ENCODE measurements at places on chromosomes 5 and 9.

DNA sequence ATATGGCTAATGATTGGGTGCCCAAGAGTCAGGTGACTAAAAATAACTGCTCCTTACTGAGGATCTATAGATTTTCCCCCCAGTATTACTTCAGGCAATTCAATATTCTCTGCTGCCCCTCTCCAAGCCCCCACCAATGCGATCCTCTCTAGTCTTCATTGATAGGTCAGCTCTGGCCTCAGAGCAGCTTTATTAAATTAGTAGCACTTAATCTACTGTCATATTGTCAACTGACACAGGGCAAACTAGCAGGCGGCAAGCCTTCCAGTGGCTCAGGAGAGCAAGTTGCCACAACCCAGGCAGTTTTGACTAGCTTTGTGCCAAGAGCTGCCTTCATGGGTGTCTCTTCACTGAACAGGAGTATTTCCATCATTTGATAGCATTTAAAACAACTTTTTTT lies 462.9 kb downstream of the BNC2 start:
- DNase-seq = no peak

DNA sequence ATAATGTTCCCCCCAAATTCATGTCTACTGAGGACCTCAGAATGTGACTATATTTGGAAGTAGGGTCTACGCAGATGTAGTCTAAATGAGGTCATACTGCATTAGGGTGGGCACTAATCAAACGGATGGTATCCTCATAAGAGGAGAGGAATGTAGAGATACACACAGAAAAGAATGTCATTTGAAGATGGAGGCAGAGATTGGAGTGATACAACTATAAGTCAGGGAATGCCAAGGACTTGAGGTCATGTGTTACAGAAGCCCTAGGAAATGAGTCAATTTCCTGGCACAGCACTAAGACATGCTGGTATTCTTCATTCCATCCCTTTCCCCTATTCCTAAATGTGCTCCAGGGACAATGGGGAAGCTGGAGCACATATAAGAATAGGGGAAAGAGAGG lies 758 bp upstream of the PDCD1LG2 start:
- DNase-seq = no peak

DNA sequence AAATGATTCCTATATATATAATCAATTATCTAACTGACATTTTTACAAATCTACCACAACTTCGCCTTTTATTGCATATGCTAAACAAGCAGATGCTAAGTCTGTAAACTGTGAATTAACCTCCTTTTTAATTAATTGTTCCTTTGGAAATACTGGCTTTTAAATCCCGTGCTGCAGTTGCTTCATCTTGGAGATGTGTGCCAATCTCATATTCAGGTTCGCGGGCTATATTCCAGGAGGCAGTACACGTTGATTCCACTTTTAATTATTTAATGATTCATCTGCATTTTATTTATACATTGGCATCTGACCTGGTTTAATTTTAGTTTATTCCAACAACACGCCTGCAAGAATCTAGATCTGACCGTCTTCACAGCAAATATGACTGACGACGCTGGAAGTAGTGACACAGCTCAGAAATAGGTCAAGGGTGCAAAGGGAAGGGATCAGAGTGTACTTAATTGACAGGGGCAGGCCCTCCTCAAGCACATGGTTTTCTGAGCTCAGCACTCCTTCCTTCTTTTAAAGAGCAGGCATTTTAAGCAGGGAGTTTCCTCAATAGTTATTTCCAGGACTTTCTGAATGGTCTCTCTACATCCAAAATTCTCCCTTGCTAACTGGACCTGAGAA lies 125.2 kb downstream of the GLIS3 start:
- no peak for DNase-seq

DNA sequence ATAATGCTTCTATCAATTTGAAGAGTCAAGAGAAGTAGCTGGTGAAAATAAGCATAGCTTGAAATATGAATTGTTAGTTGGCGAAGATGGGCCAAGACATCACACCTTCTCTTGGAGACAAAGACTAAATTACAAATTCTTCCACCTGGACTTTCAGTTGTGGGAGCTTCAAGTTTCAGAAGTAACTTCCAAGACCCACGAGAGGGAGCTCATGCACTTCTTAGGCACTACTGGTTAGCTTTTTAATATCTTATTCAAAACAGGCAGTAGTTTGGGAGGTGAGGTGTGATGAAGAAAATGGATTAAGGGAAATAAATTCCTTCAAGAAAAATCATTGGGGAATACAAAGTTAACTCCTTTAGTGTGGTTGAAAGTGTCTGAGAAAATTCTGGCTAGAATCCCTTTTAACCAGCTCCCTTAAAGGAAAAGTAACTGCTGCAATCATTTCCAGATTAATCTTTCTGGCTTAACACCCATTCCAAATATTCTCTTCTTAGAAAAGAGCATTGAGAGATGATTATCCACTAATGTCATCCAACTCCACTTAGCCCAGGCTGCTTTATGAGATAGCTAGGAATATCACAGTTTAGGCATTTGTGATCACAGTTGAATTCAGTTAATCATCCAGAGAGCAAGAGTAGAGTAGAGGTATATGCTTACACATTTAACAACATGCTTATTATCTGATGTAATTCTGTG lies 139.5 kb upstream of the DMRTA1 start:
- DNase-seq = no peak

- no peak for DNase-seq
These were observed 537.6 kb downstream of the ANXA1 start for GRCh38 chr9:73689051-73689870.
